ENCODE measurements at places on chromosomes 5 and 9.

DNA sequence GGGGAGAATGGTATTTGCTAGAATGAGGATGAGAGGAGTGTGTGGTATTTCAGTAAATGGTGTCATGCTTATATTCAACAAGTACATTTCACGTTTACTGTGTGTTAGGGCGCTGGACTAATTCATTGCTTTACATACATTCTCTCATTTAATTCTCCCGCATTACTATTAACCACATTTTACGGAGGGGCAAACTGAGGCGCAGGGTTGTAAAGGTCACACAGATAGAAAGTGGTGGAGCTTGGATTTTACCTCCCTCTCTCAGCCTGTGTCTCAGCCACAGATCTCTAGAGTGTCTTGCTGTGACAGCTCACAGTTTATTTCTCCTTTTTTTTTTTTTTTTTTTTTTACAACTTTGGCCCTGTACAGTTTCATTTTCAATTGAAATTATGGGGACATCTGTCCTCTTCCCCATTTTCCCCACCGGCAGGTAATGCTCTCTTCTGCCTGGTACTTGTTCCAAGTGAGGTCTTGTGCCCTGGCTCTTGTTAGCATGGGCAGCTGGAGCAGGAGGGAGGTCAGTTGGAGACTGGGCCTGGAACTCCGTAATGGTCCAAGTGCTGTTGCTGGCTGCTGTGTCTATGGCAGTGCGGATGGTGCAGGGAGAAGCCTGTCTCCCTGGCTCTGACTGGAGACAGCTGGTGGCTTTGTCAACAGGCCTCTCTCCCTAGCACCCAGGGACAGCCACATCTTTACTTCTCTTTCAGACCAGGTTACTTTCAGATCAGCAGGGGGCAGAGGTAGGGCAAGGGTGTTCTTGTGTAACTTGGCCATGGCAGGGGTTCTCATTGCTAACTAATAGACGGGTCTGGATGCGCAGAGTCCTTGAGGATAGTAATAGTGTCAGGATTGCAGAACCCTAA is 20.5 kb upstream of the NDST1 start:
- no peak for DNase-seq

GRCh38 chr5:17277907-17278306 is 60.5 kb downstream of the BASP1 start:
- DNase-seq: no peak

DNA sequence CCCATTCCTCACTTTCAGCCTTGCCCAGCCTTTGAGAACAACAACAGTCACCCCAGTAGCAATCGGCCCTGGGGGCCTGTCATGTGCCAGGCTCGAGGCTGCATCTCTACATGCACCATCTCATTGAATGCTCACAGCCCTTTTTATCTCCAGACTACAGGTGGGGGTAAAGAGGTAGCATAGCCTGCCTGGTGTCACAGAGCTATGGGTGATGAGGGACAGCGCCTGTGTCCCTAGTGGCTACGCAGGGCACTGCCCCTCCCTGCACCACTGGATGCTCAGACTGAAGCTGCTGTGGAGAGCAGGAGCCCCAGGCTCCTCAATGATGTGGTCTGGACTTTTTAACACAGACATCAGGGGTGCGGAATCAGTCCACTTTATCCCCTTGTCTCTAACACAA is 2.8 kb downstream of the CAMK2A start:
- DNase-seq: peak; percentile 88

DNA sequence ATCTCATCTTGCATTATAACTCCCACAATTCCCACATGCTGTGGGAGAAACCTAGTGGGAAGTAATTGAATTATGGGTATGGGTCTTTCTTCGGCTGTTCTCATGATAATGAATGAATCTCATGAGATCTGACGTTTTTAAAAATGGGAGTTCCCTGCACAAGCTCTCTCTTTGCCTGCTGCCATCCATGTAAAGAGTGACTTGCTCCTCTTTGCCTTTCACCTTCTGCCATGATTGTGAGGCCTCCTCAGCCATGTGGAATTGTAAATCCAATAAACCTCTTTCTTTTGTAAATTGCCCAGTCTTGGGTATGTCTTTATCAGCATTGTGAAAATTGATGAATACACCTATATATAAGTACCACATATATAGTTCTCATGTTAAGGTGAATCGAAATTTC is 961.7 kb upstream of the COX7C start:
- DNase-seq: no peak

DNA sequence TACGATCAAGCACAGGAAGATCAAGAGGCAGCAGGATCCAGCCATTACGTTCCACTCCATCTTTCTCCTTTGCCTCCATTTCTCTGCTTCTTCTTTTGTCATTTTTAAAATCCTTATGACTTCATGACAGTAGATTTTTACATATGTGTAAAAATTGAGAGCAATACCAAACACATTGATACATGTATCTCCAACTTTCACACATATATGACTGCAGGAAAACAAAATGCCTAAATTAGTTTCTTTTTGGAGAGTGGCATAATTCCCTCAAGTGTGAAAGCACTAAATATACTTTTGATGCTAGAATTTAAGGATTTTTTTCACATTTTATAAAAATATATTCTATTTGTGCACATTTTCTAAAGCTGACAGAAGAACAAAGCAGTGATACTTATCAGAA is 8.6 kb upstream of the ZNF608 start:
- no peak for DNase-seq

GRCh38 chr5:178192244-178192643 is 5.1 kb upstream of the GMCL2 start:
- no peak for DNase-seq

DNA sequence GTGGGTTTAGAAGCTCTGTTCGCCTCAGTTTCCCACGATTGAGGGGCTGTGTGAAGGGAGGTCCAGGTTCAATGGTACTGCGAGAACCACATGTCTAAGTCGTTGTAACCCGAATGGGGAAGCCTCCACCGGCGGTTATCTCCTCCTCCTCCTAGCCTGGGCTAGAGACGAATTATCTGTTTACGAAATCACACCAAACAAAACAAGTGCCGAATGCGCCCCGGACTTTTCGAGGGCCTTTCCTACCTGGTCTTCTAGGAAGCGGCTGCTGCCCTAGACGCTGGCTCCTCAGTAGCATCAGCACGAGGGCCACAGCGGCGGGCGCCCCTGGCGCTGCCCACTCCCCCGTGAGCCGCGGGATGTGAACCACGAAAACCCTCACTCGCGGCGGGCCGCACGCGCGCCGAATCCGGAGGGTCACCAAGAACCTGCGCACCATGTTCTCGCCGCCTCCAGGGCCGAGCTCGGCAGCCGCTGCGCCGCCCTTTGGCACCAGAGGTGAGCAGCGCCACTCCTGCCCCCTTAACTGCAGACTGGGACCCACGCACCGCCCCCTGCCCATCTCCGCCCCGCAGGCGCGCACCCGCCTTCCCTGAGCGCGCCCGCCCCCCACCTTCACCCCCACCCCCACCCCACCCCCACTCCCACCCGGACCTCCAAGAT is at the start of gene CDKN2A:
CDKN2A (minus strand) TSS at position 500 of the 663 bp plus-strand sequence.
- peak; percentile 65 for DNase-seq

- DNase-seq: peak; percentile 20
Observed at GRCh38 chr5:161889971-161890370, 42.1 kb downstream of the GABRA1 start.

DNA sequence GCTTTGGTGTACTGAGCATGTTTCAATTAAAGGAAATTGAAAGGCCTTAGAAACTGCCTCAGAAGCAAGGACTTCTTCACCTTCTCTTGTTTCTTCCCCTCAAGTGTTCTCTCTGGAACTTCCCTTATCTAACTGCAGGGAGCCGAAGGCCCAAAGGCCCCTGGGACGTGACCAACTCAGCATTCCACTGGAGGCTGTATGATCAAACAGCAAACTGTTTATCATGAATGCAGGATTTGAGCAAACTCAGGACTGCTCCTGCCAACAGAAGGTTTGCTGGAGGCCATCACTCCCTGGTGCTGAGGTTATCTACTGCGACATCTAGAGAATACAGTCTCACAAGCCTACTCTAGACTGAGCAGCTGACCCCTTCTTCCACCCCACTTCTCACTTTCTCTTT is 4.8 kb upstream of the CDH10 start:
- DNase-seq: peak; percentile 22

GRCh38 chr5:135502836-135503520 is 32.8 kb downstream of the NEUROG1 start:
- no peak for DNase-seq

DNA sequence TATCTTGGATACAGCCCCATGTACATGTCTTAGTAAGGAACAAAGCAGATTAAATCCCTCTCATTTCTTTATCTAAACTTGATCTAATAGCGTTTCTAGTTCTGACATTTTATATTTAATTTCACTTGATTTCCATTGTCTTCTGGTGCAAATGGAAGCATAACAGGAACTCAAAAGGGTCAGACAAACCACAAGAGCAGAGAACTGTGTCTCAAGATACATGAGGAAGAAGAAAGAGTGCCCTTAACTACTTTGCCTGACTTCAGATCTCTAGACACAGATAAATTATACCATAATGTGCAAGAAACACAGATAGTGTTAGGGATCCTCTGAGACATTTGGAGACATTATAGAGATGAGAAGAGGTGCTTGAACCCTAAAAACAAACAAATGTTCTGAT is 20.7 kb upstream of the STX17 start:
- no peak for DNase-seq

GRCh38 chr5:115806986-115807653 is 9.3 kb downstream of the CDO1 start:
- peak; percentile 80 for DNase-seq

- DNase-seq: no peak
Observed at GRCh38 chr9:24459953-24460352, 85.7 kb downstream of the IZUMO3 start.

GRCh38 chr9:113578279-113578865 is 114.8 kb downstream of the RGS3 start:
- DNase-seq: no peak

DNA sequence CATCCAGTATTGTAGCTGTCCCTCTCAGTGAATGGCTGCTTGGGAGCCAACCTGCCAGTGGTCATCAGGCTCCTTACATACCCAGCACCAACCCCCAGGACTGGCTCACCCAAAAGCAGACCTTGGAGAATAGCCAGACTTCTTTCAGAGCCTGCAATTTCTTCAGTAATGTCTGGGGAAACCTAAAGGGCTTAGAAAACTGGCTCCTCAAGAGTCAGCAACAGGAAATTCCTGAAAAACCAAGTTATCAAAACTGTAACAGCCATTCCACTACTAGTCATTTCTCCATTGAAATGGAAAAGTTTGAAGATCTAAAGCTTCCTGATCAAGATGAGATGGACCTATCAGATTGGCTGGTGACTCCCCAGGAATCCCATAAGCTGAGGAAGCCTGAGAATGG is 12.3 kb upstream of the STING1 start:
- DNase-seq: no peak

DNA sequence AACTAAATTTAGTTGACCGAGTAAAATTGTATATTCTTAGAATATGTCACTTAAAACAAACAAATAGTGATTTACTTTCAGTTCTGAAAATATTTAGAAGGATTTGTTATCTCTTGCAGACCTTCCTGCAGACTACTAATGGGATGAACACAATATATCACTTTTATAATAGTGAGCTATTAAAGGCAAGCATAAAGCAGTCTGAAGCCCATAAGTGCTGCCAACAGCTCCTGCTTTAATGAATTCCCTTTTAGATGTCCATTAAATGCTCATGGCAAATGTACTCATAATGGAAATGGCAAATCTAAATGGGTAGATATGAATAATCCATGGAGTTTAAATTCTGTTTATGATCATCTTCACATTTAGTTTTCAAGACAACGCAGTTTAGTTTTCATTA is 170.2 kb downstream of the RANBP17 start:
- no peak for DNase-seq

GRCh38 chr9:105711867-105712266 is 17.5 kb downstream of the TMEM38B start:
- no peak for DNase-seq

GRCh38 chr9:127682351-127683136 is 24.2 kb upstream of the CFAP157 start:
- DNase-seq: no peak

DNA sequence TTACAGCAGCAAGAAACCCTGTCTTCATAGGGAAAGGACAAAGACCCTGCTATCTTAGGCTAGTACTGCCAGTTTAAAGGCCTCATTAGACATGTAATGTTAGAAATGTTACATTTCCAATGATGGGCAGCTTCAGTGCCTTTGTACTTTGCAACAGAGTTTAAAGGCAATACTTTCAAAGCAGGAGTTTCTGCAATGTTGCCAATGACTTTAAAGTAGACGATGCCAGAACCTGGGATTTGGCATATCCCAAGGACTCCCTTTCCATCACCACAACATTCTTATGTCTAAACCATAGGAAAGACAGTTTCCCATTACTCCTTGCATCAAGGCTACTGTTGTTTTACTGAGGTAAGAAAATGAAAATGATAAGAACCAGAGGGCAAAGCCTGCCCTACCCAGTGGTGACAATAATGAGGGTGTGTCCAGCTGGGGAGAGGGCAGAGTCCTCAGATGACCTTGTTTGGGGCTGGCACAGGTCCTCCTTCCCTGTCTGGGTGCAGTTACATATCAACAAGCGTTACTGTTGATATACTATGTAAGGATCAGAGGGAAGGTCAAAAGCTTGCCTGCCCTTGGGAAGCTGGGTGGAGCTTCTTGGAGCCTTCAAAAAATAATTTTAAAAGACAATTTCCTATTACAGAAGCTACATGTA is 27.5 kb upstream of the MLANA start:
- no peak for DNase-seq

DNA sequence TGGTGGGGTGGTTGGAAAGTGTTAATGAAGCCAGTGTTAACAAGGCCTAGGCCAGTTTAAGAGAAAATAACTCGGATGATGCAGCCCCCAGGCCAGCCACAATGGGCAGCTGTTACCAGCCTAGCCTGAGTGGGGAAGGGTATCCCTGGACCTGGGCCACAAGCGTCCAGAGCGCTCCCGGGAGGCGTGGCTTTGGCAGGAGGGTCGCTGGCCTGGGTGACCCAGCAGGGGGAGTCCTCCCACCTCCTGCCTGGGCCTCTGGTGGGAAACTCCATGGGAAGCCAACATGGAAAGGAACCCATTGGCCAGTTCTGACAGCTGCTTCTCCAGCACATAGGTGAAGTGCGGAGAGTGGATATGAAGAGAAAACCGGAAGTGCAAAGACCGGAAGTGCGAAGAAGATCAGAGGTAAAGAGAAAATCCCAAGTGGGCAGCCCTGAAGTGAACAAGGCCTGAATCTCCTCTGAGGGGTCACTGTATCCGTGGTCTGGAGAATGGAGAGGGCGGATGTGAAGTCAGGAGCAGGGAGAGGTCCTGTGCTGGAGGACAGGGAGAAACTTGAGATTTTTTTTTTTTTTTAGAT is 79.0 kb downstream of the ADCY2 start:
- peak; percentile 56 for DNase-seq

- no peak for DNase-seq
Observed at GRCh38 chr9:95870906-95871305, 4.6 kb upstream of the ERCC6L2 start.

GRCh38 chr9:35569206-35569605 is 35.9 kb upstream of the TESK1 start:
- DNase-seq: no peak

DNA sequence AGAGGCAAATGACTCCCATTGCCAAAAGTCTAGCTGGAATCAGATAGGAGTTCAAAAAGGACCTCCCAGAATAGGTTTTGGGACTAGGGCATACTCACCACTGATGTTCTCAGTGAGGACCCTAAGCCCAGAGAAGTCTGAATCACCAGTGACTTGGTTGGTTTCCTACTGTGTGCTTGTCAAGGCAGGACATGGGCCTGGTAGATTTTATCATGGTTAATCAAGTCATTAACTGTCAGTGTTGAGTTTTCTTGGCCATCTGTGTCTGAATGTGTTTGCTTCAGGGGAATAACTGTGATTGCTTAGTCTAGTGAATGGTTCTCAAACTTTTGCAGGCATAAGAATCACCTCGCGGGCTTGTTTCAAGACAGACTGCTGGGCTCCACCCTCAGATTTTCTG is 99.0 kb upstream of the GDNF start:
- DNase-seq: no peak

All from mesendoderm (in vitro differentiated cells).